ENCODE measurements at places on chromosomes 4 and X. TPM values are rescaled to one million over a fixed set of nuclear protein-coding genes. Genes with fewer than 3 reads are reported as not detected.

CT47B1 gene
- total RNA-seq = not detected

NIPAL1 gene
- total RNA-seq = 10.8 TPM

NPY2R gene
- total RNA-seq = 1.4 TPM

GRCh38 chr4:142539796-142540482 lies 306.2 kb downstream of the INPP4B start:
- DNase-seq = no peak

- no peak for DNase-seq
These were observed 6.8 kb downstream of the MMAA start for GRCh38 chr4:145625677-145626622.
